ENCODE measurements at places on chromosomes 11 and 22. TPM values are rescaled to one million over a fixed set of nuclear protein-coding genes. Genes with fewer than 3 reads are reported as not detected.

The SCO2 gene
- total RNA-seq = 9.9 TPM

The LRP5 gene
- 34.9 TPM for total RNA-seq

The GTPBP1 gene
- total RNA-seq = 10.7 TPM

The ZP1 gene
- total RNA-seq = 0.09 TPM

The MS4A1 gene
- not detected for total RNA-seq

The PNPLA5 gene
- not detected for total RNA-seq

The C22orf42 gene
- total RNA-seq = not detected

The ANGPTL5 gene
- total RNA-seq = 0.05 TPM

The RFPL1 gene
- total RNA-seq = not detected

The PGA5 gene
- not detected for total RNA-seq
